A673 (cell line): ENCODE measurements at places on chromosomes 11 and 22. TPM values are rescaled to one million over a fixed set of nuclear protein-coding genes. Genes with fewer than 3 reads are reported as not detected.

DNA sequence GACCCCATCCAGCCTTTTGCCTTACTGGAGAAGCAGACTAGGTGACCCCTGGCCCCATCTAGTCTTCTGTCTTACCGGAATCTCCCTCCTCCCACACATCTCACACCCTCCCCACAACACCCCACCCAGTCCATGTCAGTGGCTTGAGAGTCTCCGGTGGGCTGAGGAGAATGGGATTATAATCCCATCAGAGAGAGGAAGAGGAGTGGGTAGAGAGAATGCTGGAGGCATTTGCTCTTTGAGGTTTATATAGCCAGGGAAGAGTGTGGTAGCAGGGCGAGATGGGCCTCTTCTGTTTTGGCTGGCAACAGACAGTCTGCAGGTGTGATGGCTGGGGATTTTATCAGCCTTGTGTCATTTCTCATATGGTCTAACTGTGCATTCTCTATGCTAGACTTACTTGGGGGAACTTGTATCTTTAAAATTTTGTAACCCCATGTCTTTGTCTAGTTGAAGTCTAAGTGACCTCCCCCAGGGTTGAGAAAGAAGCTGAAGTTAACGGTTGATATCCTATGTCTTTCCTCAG, 50.3 kb downstream of the GRAMD1B start:
- H3K27me3 ChIP-seq: no peaks in the 10 kb centered on the region
- H3K36me3 ChIP-seq: no peaks in the 10 kb centered on the region
- DNase-seq: no peak
- peaks cover 10% of the 10 kb centered on the region for H3K4me1 ChIP-seq

- no peak overlapping the region for H3K27ac ChIP-seq
- no peaks in the 10 kb centered on the region for H3K36me3 ChIP-seq
- peak; percentile 30 for DNase-seq
- peaks cover 31% of the 10 kb centered on the region for H3K4me1 ChIP-seq
- H3K27me3 ChIP-seq: peaks cover 6% of the 10 kb centered on the region
- no peak overlapping the region for H3K4me3 ChIP-seq
These were observed 493.8 kb downstream of the NTM start for GRCh38 chr11:131864228-131864627.

DNA sequence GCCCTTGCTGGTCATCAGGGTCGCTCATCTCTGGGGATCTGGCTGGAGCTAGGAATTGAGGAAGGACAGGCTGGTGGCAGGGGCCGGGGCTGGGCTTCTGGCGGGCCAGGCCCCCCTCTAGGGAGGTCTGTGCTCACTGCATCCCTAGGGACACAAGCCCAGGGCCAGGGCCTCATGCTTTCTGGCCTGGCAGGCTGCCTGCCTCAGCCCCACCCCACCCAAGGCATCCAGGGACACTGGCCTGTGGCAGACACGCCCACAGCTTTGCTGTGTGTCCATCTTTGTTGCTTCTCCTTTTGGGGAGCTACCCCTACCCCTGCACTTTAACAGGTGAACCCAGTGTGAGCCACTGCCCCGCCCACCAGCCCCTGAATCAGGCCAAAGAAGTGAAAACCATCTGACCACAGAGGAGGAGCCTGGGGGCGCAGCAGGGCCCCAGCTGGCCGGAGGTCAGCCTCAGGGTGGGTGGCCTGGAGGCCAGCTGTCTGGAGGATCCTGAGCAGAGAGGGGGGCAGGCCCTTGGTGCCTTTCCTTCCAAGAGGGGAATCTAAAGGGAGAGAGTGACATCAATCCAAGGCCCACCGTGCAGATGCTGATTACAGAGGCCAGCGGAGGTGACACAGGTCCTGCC, 26.8 kb upstream of the CELSR1 start:
- no peaks in the 10 kb centered on the region for H3K36me3 ChIP-seq
- H3K4me1 ChIP-seq: peaks cover 4% of the 10 kb centered on the region
- H3K27me3 ChIP-seq: no peaks in the 10 kb centered on the region
- no peak for DNase-seq
- H3K4me3 ChIP-seq: no peak overlapping the region

The TREH gene
- total RNA-seq: not detected in 2 replicates

- no peak overlapping the region for H3K27ac ChIP-seq
- no peak overlapping the region for H3K4me3 ChIP-seq
- H3K4me1 ChIP-seq: no peaks in the 10 kb centered on the region
- H3K27me3 ChIP-seq: no peaks in the 10 kb centered on the region
These were observed 2.4 kb upstream of the TRABD start for GRCh38 chr22:50183141-50183971.

GRCh38 chr22:25366876-25367466, 147.5 kb downstream of the CRYBB2 start:
- H3K36me3 ChIP-seq: no peaks in the 10 kb centered on the region
- no peak overlapping the region for H3K4me3 ChIP-seq
- no peak overlapping the region for H3K27ac ChIP-seq
- no peaks in the 10 kb centered on the region for H3K4me1 ChIP-seq
- H3K27me3 ChIP-seq: no peaks in the 10 kb centered on the region
- DNase-seq: no peak

DNA sequence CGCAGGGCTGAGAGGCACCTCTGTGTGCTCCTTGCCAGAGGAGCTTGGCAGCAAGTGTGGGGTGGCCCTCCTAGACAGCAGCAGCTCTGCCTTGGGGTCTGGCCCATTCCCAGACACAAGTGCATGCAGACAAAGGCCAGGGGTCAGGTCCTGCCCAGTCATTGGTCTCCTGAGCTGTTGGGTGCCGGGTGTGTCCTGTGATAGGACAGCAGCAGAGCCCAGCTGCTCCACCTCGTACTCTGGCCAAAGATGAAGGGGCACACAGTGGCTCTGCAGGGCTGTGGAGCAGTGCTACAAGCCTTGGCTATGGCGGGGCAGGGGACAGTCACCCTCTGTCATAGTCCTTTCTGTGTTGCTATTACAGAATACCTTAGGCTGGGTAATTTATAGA, 17.3 kb upstream of the OSBPL5 start:
- no peaks in the 10 kb centered on the region for H3K36me3 ChIP-seq
- no peak overlapping the region for H3K4me3 ChIP-seq
- no peak overlapping the region for H3K27ac ChIP-seq
- no peaks in the 10 kb centered on the region for H3K4me1 ChIP-seq
- DNase-seq: no peak

DNA sequence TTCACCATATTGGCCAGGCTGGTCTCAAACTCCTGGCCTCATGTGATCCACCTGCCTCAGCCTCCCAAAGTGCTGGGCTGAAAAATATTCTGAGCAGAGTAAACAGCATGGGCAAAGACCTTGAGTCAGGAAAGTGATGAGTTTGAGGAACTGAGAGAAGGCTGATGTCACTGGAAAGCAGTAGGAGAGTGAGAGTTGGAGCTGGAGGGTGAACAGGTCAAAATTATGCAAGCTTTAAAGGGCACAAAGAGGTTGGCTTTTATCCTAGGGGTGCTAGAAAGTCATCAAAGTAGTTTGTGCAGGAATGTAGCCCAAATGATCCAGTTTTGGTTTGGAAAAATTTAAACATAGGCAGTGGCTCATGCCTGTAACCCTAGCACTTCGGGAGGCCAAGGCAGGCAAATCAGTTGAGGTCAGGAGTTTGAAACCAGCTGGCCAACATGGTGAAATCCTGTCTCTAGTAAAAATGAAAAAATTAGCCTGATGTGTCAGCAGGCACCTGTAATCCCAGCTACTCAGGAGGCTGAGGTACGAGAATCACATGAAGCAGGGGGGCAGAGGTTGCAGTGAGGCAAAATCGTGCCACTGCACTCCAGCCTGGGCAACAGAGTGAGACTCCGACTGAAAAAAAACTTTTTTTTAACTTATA, 44.7 kb upstream of the CXCR5 start:
- H3K4me1 ChIP-seq: no peaks in the 10 kb centered on the region
- H3K27ac ChIP-seq: no peak overlapping the region
- no peak overlapping the region for H3K4me3 ChIP-seq
